ENCODE measurements at places on chromosomes 6 and 20.

DNA sequence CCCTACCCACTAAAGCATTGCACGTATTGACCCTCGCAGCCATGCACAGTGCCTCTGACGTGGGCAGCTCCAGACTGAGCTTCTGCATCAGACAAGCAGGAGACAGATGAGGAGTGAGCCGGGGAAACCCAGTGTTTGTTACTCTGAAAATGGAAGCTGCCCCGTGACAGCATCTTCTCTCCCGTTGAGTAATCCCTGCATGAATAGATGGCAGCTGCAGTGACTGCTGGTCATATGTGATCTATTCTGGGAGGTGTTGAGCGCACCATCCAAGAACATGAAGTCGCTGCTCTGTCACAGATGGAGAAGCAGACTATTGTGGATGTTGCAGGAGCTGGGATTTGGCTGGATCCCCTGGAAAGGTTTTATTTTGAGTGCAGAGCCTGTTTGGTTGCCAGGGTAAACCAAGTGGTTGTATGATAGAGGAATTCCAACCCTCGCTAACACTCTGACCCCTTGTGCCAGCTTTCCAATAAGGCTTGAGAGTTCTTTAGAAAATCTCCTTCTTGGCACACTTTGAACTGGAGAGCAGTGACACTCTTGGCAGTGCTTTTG, 242.2 kb downstream of the NRN1 start:
- no peak for DNase-seq

- no peak for DNase-seq
Observed at GRCh38 chr6:118912646-118913045, 18.7 kb downstream of the ASF1A start.

DNA sequence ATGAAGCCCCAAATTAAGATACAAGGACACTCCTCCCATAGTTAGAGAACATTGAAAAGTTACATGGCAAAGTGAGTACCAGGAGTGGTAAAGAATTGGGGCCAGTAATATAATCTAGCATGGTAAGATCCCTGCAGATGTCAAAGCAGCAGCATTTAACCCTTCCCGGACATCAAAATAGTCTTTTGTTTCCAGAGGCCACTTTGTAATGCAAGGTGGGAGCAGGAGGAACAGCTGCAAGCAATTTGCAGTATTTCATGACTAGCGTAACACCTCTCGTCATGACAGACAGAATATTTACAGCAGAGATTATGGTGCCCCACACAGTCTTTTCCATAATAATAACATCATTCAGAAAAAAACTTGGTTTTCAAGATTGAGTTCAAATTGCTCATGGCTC, 123.2 kb upstream of the VGLL2 start:
- no peak for DNase-seq

- no peak for DNase-seq
Observed at GRCh38 chr6:103629613-103630012, 1230.1 kb downstream of the HACE1 start.

GRCh38 chr6:144722154-144722737, 437.1 kb downstream of the UTRN start:
- DNase-seq, result no peak

- peak; percentile 59 for DNase-seq
Observed at GRCh38 chr6:128062882-128063603, 162.2 kb upstream of the THEMIS start.

DNA sequence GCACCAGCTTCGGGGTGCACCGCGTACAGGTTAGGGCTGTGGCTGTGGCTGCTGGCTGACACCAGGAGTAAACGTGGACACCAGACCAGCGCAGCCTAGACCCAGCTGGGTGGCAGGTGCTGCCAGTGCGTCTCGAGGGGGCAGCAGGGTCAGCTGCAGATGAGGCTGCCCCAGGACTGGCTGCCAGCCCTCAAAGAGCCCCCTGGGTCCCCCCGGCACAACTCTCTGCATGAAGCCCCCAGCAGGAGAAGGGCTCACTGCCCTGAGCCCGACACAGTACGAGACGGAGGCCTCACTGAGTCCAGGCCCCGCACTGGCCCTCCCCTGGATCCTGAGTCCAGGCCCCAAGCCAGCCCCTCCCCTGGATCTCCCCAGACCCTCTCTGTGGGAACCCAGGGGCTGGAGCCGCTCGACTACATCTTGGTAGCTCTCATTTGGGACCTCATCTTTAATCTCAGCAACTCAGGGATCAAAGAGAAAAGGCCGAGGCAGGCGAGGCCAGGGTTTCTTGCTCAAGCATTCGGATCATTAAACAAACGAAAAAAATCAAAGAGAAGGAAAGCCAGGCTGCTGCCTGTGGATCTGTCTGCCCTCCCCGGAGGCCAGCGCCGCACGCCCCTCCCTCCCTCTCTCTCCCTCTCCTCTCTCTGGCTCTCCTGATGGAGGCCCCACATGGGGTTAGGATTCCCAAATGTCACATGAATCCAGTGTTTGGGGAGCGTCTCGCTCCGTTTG, 7.0 kb upstream of the NKAIN4 start:
- DNase-seq, result no peak

GRCh38 chr6:136326038-136326553, 36.5 kb upstream of the BCLAF1 start:
- peak; percentile 41 for DNase-seq

DNA sequence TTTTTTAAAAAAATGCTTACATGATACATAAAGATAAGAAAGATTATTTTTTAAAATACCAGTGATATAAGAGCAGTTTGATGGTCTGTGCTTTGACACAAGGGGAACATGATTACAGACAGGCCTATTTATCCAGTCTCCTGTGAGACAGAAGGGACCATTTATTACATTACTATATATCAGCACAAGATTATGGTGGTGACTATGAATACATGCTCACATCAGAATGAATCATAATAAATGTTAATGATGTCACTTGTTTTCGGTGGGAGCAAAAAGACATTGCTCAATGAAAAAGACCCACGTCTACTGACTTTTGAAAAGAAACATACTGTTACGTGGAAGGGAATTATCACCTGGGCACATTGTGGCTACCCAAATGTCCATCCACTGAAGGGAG, 455.1 kb downstream of the CDC5L start:
- DNase-seq, result no peak

GRCh38 chr6:24064106-24064505, 61.9 kb upstream of the NRSN1 start:
- no peak for DNase-seq

GRCh38 chr6:147983581-147984366, 358.9 kb upstream of the SASH1 start:
- DNase-seq, result no peak

DNA sequence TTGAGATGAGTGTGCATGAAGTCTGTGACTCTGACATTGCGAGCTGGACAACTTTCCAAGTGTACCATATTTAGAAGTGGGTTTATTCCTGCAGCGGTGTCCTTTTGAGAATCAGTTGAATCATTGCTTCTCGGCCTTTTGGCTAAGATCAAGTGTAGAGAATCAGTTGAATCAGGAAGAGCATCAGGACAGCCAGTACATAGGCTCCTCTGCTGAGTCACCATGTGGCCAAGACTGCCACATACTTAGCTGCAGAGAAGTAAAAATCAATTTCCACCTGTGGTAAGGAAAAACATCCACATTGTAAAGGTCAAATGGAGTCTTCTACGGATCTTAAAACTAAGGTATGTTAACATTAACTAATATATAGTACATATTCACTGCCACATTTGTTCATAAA, 428.4 kb upstream of the MARCKS start:
- DNase-seq, result no peak

GRCh38 chr20:483815-484644, 21.7 kb upstream of the TBC1D20 start:
- DNase-seq, result no peak

- DNase-seq, result no peak
Observed at GRCh38 chr6:169573883-169574282, 127.9 kb downstream of the WDR27 start.

DNA sequence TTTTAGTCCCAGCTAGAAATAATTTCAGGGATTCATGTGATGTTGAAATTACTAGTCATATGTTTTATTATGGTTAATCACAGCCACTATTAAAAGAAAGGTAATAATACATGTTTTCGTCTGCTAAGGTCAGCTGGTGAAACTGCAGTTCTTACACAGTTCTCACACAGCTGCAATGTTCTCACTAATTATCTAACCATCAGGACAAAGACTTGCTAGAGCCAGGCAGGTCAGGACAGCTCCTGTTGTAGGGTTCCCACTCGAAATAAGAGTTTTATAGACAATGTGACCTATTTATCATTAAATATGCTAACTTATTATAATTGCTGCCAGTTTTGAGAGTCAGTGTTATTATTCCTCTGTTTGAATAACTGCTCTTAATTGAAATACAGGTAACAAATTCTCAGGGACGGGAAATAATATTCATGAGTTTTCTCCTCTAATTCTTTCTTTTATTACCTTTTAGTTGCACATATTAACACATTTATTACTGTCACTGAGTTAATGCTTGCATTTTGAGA, 97.9 kb downstream of the GJA1 start:
- no peak for DNase-seq

DNA sequence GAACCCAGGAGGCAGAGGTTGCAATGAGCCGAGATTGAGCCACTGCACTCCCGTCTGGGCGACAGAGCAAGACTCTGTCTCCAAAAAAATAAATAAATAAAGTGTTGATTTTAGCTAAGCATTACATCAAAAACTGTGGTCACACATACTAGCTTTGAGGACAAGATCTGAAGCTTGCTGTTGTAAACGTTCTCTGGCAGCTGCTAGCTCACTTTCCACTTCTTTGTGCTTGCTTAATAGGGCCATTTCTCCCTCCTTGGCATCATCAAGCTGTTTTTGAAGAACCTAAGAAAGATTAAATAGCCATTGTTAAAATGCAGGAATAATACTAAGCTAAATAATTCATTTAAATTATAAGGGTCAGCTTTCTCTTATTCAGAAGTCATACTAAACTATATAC, 55.7 kb downstream of the FAM184A start:
- DNase-seq, result no peak

DNA sequence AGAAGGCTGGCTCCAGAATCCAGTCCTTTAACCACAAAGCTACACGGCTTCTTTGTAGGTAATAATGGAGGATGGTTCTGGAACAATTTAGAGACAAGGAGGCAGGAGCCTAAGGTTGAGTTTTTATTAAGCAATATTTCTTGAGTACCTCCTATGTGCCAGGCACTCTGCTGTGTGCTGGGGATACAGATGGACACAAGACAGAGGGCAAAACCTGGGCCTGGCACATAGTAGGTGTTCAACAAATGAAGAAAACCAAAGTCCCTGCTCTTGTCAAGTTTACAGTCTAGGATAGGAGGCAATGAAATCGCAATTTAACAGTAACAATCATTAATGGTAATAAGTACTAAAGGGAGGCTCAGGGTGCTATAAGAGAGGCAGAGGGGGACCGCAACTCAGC, 17.4 kb downstream of the CCM2L start:
- DNase-seq, result no peak

- no peak for DNase-seq
Observed at GRCh38 chr6:31972709-31973350, 892 bp upstream of the DXO start.

DNA sequence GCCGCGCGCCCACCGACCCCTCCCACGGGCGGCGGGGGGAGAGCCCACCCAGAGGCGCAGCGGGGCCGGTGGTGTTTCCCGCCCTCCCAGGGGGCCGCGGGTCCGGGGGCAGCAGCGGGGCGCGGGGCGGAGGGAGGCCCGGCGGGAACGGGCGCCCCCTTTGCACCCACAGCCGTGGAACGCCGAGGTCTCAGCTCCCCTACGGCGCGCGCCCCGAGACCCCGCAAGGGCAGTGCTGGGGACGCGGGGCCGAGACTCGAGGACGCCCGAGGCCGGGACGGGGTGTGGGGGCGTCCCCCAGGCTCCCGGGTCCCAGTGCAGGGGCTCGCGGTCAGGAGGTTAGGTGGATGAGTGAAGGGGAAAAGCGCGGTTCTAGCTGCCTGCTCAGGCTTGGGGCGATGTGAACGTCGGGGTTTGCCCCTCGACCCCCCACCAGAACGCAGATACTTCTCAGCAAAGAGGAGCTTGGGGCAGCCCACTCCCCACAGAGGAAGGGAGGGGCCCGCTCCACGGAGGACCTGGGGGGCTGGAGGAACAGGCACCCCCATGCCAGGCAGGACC, 65.5 kb upstream of the BHLHE23 start:
- no peak for DNase-seq

DNA sequence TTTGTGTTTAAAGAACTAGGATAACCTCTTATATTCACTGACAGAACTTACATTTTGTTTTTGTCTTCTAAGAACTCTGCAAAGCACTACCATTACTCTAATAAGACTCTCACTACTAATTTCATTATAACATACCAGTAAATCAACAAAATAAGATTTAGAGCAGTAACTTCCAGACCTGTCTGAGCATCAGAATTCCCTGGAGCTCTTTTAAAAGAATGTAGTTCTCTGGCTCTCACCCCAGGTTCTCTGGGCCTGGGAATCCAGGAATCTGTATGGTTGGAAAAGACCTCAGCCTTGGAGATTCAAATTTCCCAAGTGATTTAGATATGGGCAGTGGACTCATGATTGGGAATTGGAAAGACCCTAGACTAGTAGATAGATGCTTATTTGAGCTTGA, 89.4 kb downstream of the JAG1 start:
- no peak for DNase-seq

DNA sequence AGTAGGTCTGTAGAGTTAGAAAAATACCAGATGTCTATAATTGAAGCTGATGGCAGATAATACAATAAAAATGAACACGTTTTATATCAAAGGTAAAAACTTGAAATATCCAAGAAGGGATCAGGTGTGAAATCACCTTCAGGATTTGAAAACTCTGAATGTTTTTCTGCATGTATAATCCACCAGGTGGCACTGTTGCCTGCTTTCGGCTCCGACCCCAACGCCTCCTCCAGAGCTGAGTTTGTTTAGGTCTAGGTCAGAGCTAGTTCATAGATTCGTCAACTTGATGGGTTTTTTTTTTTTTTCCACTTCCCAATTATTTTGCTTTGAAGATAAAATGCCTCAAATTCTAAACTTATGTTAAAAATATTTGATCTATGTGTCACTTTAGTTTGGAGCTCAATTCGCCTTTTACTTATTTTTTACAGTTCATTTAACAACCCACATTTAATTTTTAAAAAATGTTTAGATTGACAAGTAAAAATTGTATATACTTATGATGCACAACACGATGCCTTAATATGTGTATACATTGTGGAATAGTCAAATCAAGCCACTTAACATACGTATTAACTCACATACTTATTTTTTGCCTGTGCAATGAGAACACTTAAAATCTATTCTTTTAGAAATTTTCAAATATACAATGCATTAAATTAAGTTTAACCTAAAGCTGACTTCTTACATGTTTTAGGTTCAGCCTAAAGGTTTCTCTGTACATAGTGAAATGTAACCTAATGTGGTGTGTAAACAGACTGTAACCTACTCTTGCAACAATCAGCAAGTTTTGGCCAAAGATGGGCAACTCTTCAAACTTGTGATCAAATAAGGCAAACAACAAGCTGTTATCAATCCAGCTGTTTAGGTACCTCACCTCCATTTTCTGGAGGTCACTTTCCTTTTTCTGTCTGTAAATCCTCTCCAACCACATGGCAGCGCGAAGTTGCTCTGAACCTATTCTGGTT, 39.4 kb upstream of the ENPP4 start:
- DNase-seq, result peak; percentile 44
